ENCODE measurements at places on chromosomes 12 and 14.

DNA sequence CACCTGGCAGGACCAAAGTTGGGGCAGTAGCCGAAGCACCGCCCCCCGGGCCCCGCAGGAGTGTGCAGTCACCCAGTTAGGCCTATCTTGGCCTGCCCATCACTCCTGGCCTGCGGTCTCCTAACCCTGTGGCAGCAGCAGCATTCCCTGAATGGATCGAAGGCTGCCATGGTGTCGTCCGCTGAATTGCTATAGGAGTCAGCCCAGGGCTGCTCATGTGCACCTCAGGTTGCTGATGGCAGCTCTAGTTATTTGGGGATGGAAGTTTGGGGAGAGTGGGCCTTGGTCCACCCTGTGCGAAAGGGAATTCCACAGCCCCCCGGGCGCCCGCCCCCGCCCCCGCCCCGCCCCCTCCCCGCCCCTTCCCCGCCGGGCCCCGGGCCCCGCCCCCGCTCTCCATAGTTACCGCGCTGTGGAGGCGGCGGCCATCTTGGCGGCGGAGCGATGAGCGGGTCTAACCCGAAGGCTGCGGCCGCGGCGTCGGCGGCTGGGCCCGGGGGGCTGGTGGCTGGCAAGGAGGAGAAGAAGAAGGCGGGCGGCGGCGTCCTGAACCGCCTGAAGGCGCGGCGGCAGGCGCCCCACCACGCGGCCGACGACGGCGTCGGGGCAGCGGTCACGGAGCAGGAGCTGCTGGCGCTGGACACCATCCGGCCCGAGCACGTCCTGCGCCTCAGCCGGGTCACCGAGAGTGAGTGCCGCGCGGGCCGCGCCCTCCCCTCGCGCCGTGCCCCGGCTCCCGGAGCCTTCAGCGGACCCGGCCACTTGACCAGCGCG lies at the start of gene UNC119B:
Gene UNC119B (plus strand): TSS at position 428 of the 774 bp plus-strand sequence. CDS start 17 bp downstream, at position 445.
- DNase-seq, result peak; percentile 65

DNA sequence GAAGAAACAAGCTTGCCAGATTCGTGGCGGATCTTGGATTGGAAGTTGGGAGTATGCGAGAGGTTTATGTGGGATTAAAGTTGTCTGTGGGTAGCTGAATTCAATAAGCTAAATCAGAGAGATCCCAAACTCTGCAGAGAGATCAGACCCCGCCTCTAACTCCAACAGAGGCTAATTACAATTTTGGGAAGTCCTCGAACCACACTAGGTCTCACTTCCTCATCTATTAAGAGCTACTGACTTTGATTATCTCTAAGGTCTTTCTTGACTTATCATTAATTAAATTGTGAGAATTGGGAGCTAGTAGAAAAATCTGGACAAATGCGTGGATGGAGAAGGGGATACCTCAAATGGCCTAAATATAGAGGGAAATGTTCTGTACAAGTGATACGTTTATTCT lies 9.1 kb downstream of the NTF3 start:
- DNase-seq, result no peak

DNA sequence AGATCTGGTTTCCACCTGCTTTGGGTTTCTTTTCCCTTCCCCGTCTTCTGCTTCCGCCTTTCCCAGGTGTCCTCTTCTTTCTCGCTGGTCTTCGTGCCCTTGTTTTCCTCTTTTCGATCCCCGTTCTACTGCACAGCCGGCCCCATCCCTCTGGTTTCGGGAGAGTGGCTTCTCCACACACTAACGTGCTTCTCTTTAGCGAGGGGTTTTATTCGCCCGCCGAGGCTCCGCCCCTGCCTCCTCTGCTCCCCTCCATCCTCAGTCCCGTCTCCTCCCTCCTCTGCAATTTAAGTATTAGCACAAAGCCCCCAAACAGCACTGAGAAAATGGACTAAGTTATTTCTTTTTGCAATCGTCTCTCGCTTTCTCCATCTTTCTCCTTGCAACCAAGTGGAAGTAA lies at the start of gene SLC7A8:
Gene SLC7A8 (minus strand): TSS at position 182 of the 400 bp plus-strand sequence. CDS start 746 bp downstream, outside the sequence.
- DNase-seq, result no peak

DNA sequence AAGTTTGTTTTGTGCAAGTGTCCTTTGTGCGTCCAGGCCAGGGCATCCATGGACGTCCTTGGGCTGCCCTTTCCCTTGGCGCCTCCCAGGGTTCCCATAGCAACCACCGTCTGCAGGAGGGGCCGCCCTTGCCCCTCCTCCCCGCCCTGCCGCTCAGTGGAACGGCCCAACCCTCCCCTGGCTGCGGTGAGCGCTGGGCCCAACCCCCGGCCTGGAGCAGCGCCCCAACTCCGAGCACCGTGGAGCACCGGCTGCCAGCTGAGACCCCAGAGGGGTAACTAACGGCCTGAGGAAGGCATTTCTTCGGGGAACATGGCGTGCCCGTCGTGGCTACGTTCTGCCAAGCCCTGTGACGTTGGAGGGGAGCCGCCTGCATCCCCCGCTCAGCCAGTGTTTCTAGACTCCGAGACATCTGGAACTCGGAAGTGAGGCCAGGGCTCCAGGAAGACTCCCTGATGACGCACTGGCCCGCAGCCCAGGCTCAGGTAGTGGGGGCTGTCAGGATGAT lies 5.3 kb upstream of the ACACB start:
- no peak for DNase-seq

DNA sequence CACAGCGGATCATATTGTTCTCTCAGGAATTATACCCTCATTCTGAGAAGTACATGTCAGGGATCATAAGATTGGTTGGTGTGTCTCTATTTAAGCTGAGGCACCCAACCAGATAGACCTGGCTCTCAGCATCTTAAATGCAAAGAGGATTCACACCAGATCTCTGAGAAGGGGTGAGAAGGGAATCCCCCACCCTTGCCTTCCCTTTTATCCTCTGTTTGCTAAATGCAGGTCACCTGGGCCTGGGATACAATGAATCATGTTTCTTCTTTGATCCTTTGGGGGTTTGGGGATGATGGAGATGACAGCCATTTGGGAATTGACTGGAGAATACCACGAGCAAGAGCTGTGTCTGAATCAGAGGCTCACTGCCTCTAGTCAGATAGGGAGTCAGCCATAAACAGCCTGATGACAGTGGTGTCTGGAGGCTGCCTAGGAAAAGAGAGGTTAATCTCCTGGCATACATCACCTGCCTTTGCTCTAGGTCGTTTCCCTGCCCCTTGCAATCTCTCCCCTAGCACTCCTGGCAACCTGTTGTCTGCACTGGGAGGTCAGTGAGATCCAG lies 11.2 kb upstream of the PDE1B start:
- no peak for DNase-seq

GRCh38 chr12:131550121-131550520 lies 160.8 kb upstream of the SFSWAP start:
- no peak for DNase-seq

- DNase-seq, result no peak
Observed at GRCh38 chr14:100144996-100145646, 14.3 kb downstream of the DEGS2 start.

DNA sequence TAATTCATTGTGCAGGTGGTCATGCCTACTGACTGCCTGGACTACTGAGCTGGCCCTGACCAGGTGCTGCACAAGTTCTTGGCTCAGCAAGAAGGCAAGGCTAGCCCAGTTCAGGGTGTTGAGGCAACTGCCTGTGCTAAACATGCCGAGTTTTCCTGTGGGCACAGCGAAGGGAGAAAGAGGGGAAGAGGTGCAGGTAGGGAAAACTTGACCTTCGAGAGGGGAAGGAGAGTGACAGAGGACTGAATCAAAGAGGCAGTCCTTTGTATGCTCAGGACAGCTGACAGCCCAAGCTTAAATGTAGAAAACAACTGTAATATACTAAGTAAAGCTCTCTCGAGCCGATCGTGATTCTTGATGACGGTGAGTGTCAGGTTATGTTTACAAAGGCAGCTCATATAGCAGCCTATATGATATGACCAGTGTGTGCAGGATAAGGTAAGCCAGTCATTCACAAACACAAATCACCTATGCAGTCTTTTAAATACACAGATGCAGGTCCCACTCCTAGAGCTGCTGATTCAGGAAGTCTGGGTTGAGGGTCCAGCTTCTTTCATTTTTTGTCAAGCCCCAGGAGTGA lies 2.6 kb downstream of the IRAK3 start:
- peak; percentile 60 for DNase-seq

- no peak for DNase-seq
Observed at GRCh38 chr12:89451841-89452251, 72.8 kb downstream of the GALNT4 start.

GRCh38 chr12:93441081-93441616 lies 598 bp downstream of the UBE2N start:
- DNase-seq, result no peak

- no peak for DNase-seq
Observed at GRCh38 chr12:117552971-117553370, 191.5 kb upstream of the NOS1 start.

GRCh38 chr14:21978999-21979314 lies 305.3 kb upstream of the OR4E1 start:
- DNase-seq, result no peak

DNA sequence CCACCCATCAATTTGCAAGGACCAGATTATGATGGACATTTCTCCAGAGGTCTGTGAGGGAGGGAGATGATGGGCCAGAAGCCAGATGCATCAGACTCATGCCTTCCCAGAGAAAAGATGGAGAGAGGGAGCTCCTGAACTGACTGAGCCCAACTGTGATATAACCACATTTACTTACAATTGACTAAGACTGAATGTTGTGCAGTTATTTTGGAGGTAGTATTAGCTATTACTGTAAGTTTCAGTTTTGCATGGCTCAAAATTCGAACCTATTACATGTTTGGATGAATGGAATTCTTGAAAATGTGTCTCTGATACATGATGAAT lies 211.1 kb upstream of the SFSWAP start:
- no peak for DNase-seq

GRCh38 chr14:62662811-62663455 lies 382.3 kb downstream of the KCNH5 start:
- DNase-seq, result no peak

- peak; percentile 47 for DNase-seq
Observed at GRCh38 chr14:24051789-24052655, at the start of gene CARMIL3. Gene CARMIL3, plus strand, starts transcription at chr14:24052009. Its CDS starts 145 bp downstream, at chr14:24052154.

DNA sequence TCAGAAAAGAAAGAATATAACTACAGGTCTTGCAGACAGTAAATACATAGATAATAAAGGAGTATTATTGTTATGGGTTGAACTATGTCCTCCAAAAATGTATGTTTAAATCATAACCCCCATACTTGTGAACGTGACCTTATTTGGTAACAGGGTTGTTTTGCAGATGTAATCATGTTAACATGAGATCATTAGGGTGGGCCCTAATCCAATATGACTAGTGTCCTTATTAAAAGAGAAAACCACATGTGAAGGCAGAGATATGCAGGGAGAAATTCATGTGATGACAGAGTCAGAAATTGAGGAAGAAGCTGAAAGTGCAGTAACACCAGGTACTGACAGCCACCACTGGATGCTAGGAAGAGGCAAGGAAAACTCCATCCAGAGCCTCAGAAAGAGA lies 29.0 kb downstream of the MAGOHB start:
- DNase-seq, result no peak

DNA sequence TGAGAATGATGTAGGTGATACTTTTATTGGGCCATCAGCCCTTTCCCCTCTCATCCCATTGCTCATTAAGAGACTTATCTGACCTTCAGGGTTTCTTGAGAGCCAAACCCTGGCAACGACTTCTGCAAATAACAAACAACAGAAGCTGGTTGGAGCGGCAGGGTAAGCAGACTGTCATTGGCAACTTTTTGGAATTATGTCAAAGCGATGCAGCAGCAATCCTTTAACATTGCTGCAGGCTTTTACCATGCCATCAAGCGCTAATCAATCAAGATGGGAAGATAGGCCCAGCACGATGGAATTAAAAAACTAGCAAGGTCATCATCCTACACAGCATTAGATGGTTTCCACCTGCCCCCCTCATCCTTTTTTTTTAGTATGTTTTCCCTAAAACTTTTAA lies 406.1 kb upstream of the PDE3A start:
- no peak for DNase-seq

DNA sequence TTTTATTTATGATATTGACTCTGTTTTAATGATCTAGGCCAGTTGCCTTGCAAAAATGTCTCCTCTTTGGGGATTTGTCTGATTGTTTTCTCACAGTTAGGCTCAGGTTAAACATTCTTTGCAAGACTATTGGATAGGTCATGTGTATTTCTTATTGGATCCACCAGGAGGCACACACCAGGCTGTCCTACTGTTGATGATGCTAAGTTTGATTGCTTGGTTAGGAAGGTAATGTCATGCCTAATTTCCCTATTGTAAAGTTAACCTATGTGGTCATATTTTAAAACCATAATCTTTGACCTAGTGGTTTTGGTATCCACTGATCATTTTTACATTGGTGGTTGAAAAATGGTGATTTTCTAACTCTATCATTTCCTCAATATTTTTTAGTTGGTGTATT lies 137.1 kb downstream of the BRMS1L start:
- DNase-seq, result no peak

DNA sequence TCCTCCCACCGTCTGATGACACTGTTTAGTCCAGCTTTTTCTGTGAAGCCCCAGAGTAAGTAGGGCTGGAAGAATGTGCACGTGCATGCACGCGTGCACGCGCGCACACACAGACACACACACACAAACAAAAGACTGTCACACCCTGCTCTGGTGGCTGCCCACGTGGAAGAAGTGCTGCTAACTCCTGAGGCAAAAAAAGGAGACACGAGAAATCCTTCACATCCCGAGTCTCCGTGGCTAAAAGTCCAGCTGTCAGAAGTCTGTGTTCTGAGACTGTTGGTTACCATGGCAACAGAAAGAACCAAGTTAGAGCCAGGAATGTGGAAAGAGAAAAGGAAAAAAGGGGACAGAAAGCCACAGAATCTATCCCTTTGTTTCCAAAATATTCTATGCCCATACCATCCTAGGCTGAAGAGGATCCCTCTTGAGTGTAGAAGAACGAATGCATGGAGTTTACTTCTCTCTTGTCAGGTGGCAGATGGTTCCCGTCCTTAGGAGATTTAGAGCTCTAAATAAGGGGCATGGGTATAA lies 1.6 kb upstream of the C12orf71 start:
- no peak for DNase-seq

DNA sequence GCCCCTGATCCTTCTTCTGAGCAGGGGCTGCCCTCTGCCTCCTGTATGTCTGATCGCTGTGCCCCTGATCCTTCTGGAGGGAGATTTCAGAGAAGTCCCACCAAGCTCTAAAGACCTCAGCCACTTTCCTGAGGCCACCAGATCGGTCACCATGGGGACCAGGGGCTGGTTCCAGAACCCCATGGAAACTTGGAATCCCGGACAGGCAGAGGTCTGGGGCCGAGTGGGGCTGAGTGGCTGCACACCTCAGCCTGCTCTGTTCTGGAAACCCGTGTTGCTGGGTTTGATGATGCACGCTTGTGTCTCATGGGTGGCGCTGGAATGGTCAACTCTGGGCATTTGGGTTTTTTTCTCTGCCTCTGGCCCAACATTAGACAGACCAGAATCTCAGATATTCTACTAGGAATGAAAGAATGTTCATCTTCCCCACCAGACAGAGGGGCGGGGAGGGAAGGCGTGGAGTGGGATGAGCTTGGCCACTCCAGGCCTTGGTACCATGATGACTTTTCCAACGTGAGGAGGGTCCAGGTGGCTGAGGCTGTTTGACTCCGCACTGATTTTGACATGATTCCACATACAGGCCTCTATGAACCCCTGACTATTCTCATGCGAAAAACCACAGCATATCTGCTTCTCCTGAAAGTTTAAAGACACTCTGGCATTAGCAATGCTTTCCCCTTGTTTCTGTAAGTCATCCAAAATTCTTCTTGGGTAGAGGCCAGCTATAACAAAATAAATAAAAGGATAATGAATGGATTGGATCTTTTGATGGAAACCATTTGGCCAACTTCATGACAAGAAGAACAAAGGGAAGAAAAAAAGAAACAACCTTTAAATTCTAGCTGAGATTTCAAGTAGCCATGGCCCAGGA lies 114.5 kb downstream of the ADGRD1 start:
- DNase-seq, result no peak

Data from NCI-H2107 (cell line).